ENCODE measurements at places on chromosomes 13 and 19. TPM values are rescaled to one million over a fixed set of nuclear protein-coding genes. Genes with fewer than 3 reads are reported as not detected.

IGFLR1 gene
- total RNA-seq, result 6.4 TPM

ELSPBP1 gene
- total RNA-seq, result not detected

BRSK1 gene
- total RNA-seq, result 15.6 TPM

TMPRSS9 gene
- not detected for total RNA-seq

DMPK gene
- 107 TPM for total RNA-seq

DNA sequence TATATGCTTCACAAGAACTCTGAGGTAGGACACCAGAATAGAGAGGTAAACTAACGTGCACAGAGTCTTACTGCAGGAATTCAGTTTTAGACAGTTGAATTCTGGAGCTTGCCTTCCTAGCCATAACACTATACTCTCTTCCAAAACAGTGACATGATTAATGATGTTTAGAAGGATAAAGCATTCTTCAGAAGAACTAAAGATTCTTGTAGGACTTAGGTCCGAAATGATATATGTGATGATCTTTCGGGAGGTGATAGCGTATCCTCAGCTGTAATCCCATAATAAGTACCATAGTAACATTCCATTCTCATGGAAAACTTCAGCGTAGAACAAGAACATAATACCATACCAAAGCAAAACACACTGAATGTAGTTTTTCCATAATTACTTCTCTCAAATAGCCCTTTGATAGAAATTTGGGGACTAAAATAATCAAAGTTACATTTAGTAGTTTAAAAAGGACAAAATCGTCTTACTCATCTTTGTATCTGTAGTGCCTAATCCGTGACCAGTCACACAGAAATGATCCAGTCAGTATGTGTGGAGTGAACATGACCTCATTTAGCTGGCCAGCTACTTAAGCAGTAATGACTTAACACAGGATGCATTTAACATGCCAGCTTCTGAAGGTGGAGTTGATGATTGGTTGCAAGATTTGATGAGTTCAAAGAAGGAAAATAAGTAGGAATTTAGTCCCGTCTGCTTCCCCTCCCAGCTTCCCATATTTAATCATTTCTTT, 38.4 kb downstream of the PIBF1 start:
- DNase-seq, result no peak

- no peak for DNase-seq
Observed at GRCh38 chr19:58381460-58382212, 806 bp upstream of the ZNF837 start.

GRCh38 chr19:29495901-29496441, 29.8 kb upstream of the VSTM2B start:
- no peak for DNase-seq

DNA sequence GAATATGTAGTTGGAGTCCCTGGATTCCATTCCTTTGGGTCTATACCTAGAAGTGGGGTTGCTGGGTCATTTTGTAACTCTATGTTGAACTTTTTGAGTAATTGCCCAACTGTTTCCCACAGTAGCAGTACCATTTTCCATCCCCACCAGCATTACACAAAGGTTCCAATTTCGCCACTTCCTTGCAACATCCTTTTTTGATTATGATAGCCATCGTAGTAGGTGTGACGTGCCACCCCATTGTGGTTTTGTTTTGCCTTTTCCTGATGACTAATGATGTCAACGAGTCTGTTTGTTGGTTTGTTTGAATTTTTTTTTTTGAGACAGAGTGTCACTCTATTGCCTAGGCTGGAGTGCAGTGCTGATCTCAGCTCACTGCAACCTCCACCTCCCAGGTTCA, 3.3 kb upstream of the PEX11G start:
- no peak for DNase-seq

- DNase-seq, result peak; percentile 34
Observed at GRCh38 chr19:30861919-30862318, 487.3 kb downstream of the TSHZ3 start.

GRCh38 chr13:109130093-109130835, 500.9 kb downstream of the MYO16 start:
- DNase-seq, result no peak

- peak; percentile 54 for DNase-seq
Observed at GRCh38 chr13:112686364-112686763, 3.5 kb upstream of the ATP11A start.

Measured in right atrium auricular region (tissue), 2 donors.